Amniotic stem cell (primary cell): ENCODE measurements at places on chromosomes 6 and 20.

GRCh38 chr6:36020154-36020553, 4.3 kb downstream of the SLC26A8 start:
- DNase-seq: no peak

DNA sequence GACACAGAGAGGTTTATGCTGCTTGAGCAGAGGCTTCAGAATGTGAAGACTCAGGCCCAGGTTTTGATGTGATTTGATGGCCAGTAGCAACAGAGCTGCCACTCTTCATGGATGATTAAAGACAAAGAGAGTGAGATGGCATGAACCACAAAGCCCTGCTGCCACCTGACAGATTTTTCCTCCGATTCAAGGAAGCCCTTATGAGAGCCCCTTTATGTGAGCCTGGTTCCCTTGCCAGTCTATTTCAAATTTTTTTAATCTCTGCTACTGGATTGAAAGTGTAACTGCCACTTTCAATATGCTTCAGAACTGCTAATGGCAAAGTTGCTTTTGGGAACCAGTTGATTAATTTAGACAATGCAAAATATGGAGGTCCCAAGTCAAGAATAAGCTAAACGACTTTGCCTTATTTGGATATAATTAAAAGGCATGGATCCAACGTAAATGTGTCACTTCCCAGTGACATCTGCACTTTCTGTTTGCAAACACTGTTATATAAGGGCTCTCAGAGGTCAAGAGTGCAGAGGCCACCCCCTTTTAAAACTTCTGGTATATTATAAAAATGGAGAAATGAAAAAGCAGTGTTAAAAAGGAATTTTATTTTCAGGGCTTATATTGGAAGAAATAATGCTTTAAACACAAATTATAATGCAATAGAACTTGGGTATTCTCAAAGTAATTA, 238.9 kb upstream of the FLRT3 start:
- DNase-seq: no peak

- DNase-seq: no peak
Measured at GRCh38 chr6:113907102-113907815, 50.1 kb downstream of the MARCKS start.

DNA sequence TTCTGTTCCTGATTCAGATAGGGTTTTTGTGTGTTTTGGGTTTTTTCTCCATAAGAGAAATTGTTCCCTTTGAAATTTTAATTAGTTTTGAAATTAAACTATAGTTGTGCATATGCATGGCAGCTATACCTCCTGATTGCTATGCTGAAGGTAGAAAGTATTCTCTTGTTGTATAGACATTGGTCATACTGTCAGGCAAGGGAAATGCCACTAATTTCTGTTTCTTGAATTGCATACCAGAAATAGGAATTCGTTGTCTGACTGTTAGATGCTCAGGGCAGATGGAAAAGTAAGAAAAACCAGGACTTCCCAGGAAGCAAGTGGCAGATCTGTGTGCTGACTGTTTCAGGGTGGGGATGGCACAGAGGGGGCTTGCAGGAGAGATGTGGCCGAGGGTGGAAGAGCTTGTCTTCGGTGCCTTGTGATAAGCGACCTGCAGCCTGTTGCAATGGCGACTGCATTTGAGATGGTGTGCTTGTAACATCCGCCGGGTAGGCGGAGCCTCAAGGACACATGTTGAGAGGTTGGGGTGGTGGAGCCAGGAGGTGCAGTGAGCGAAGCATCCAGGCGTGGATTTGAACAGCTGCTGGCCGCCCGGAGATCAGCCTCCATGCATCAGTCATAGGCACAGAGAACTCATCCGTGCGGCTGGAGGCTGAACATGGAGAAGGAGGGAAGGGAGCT, 42.8 kb downstream of the RREB1 start:
- no peak for DNase-seq

GRCh38 chr20:4688305-4688704, 33.4 kb upstream of the PRND start:
- no peak for DNase-seq

DNA sequence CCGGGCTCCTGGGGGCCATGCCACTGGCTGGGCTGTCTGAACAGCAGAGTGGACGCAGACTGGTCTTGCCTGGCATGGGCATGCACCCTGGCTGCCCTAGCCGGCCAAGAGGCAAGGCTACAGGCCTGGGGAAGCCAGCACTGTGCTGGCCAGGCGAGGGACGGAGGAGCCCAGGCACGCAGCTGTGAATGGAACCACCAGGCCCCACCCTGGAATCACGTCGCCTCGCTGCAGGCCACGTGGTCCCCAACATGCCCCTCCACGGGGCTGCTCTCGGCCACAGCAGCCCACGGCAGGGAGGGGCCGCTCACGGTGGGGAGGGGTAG, 4.0 kb downstream of the UCKL1 start:
- no peak for DNase-seq

DNA sequence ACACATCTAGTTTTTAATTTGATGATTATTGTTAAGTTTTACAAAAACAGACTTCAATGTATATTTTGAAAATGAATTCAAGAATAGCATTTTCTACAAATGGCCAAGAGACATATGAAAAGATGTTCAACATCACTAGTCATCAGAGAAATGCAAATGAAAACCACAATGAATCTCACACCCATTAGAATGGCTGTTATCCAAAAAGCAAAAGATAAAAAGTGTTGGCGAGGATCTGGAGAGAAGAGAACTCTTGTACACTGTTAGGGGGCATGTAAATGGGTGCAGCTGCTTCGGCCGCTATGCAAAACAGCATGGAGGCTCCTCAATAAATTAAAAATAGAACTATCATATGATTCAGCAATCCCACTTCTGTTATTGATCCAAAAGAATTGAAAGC, 185.8 kb upstream of the CCN2 start:
- DNase-seq: no peak

GRCh38 chr20:59819496-59820203, 113.8 kb downstream of the SYCP2 start:
- no peak for DNase-seq

DNA sequence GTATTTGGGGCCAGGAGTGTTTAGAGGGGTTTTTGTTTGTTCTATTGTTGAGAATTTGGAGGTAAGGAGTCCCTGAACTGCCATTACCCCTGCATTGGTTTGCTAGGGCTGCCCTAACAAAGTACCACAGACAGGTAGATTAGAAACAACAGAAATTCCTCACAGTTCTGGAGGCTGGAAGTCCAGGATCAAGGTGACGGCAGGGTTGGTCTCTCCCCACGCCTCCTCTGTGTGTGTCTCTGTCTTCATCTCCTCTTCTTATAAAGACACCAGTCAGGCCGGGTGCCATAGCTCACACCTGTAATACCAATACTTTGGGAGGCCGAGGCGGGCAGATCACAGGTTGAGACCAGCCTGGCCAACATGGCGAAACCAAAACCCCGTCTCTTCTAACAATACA, 97.1 kb upstream of the FAM8A1 start:
- no peak for DNase-seq

- no peak for DNase-seq
Measured at GRCh38 chr6:65998544-65998943, 291.5 kb upstream of the EYS start.

DNA sequence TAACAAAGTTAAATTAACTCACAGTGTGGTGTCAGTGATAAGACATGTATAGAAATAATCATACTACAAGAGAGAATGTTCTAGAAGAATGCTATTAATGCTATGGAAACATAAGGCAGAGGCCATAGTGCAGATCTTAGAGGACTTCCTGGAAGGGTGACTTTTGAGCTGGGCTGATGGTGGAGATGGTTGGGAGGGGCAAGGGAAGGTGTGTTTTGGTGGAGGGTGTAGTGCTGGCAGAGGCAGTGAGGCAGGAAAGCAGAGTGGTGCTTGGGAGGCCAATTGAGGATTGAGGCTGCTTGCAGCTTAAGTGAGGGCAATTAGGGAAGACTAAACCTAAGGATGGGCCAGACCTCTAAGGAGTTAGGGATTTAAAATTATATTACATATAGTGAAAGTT, 58.5 kb upstream of the FNDC1 start:
- no peak for DNase-seq

DNA sequence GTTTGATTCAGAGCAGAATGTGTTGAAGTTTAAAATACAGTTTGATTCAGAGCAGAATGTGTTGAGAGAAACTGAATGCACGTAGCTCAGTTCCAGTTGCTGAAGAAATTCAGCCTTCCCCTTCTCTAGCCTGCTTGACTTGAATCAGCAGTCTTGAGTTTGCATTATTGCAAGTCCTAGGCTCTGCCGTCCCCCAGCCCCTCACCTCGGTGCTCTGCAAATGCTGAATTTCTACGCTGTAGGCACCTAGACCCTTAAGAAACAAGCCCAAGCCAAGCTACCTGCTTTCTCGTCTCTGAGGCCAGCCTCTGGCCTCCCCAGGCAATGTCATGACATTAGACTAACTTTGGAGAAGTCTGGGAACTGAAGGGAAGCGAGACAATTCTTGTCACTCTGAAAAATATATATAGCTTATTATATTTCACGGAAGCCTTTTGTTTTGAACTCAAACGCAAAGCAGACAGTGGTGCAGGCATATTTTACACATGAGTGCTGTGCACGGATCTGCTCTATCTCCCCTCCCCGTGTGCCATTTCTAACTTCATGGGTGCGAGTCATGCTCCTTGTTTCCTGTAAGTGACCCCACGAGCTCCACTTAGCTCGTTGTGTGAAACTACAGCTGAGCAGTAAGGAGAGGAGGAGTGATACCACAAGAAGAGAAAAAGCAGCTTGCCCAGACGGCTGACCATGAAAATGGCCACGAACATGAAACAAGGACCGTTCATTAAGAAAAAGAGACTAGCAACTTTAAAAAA, 71.4 kb upstream of the DUSP22 start:
- no peak for DNase-seq

- no peak for DNase-seq
Measured at GRCh38 chr20:34445177-34446065, 70.8 kb upstream of the DYNLRB1 start.

GRCh38 chr20:4082406-4083097, 67.2 kb upstream of the RNF24 start:
- no peak for DNase-seq

DNA sequence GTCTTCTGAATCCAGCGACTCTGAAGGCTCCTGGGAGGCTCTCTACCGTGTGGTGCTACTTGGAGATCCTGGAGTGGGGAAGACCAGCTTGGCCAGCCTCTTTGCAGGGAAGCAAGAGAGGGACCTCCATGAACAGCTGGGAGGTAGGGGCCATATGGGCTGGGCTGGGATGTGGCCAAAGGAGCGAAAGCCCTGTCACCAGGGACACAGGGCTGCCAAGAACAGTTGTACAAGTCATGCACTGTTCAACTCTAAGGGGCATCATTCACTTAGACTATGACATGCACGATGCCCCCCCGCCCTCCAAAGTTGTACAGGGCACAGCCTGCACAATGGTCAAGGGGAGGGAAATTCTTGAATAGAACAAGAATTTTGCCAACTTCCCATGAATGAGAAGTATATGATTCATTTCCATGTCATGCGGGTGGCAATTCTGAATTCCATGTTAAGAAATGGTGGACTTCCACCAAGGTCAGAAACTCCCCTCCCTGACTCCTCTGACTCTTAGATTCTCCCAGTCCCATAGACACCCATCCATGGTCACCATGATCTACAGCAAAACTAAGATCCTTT, 1.6 kb downstream of the REM1 start:
- DNase-seq: no peak

GRCh38 chr20:9705722-9706476, 133.0 kb downstream of the PAK5 start:
- no peak for DNase-seq

DNA sequence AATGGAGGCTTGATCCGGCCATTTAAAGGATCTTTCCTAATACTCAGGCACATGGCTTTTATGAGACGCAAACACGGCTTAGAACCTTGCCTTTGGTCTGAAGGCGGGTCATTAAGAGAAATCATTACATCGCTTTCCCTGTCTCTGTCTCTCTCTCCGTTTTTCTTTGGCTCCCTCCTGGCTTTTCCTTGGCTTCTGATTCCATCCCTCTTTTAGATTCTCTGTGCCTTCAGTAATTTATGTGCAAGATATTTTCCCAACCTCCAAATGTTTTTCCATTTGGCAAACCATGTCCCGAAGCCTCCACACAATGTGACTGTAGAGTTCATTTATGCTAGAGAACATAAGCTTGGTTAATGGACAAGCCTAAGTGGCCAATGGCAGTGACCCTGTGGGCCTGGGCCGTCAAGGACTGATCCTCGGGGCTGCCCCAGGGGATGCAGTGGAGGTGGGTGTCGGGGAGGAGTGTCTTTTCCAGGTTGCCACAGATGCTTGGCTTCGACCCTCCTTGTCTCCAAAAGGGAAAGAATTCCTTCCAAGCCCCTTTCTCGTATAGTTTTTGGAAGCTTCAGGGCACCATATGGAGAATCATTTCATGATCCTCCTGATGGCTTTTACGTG, 157.0 kb downstream of the SCML4 start:
- no peak for DNase-seq

- DNase-seq: no peak
Measured at GRCh38 chr6:56815436-56815835, 139.5 kb upstream of the BEND6 start.

DNA sequence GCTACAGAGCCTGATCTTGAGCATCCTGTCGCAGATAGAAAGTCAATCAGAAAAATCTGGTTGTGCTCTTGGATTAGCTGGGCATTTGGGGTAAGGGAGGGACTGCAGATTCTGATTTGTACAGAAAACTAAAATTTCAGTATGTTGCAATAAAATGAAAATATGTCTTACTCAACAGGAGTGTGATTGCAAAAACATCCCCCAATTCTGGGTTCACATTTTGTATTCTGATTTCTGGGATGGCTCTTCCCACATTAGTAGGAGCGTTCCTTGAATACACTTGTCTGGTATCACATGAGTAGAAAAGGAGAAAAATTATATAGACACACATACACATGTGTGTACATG, 40.5 kb downstream of the PANK2 start:
- DNase-seq: no peak

DNA sequence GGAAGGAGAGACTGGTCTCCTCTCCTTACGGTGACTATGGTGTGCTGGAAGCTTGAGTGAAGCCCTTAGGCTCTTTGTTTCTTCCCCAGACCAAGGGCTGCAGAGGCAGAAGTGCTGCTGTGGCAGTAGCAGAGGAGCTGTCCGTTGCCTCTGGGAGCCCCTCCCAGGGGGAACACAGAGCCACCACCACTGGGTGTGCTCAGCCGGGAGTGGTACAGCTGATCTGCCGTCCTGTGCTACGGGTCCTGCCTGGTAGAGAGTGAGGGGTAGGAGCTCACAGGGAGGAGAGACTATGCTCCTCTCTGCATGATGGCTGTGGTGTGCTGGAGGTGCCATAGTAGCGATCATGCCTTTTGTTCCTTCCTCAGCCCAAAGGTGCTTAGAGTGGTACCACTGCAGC, 318.7 kb downstream of the DOK5 start:
- no peak for DNase-seq

DNA sequence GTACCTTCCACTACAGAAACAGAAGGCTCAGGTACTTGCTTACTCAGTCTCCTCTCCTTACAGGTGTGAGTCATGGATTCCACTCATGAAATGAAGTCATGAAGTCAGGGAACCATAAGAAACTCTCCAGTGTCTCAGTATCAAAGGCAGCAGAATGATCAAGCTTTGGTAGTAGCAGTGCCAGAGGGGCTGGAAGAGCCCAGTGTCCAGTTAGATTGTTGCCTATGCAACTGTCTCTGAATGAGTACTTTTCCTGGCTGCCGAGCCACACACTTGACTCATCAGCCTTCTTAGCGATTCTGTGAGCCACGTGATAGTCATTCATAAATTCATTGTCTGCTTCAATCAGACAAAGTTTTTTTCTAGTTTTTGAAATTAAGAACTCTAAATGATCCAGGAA, 52.2 kb upstream of the DTNBP1 start:
- DNase-seq: no peak
